ENCODE measurements at places on chromosomes 11 and 22.

DNA sequence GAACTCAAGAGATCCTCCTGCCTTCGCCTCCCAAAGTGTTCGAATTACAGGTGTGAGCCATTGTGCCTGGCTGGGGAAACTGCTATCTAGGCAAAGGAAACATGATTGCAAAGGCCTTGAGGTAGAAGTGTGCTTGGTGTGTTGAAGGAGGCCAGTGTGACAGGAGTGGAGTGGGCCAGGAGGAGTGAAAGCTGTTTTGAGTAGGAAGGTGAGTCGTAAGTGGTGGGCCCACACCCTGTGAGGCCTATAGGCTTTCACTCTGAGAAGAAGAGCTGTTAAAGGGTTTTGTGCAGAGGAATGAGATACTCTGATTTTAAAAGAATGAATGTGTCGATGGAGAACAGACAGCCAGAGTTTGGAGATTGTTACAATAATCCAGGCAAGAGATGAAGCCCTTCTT lies 43.4 kb downstream of the WEE1 start:
- DNase-seq: no peak

- DNase-seq: no peak
Observed at GRCh38 chr11:76781046-76781801, 1.9 kb upstream of the TSKU start.

GRCh38 chr11:47391711-47392432 lies 13.5 kb upstream of the SPI1 start:
- DNase-seq: no peak

DNA sequence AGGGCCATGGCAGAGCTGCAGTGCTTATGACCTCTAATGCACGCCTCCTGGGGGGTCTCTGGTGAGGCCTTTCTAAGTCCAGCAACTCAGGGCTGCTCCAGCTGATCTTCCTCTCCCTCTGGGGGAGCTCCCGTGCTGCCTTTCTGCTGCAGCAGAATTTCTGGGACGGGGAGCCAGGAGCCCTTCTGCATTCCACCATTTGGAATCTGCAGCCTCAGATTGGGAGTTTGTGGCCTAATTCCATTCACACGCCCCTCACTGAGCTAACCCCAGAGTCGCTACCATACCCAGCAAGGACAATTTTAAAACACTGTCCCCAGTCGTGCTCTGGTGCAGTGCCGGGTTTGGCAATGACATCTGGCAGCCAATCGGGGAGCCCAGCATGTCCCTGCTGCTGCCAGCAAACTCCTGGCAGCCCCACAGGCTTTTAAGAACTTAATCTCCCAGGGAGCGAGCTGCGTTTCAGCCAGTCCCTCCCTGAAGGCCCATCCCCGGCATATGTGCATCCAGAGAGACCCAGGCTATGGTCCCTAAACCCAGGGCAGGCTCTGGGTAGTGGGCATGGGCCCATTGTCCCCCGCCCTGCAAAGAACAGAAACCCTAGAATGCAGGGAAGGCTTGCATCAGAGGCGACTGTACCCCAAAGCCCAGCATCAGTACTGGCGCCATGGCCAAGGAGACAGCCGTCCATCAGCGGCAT lies 4.7 kb downstream of the SHANK2 start:
- no peak for DNase-seq

GRCh38 chr22:45420539-45420938 lies 7.0 kb downstream of the RIBC2 start:
- DNase-seq: no peak

- DNase-seq: peak; percentile 43
Observed at GRCh38 chr22:20268279-20269012, at the start of gene RTN4R. Gene RTN4R (minus strand): TSS chr22:20268318. CDS start chr22:20268092, 226 bp downstream.

DNA sequence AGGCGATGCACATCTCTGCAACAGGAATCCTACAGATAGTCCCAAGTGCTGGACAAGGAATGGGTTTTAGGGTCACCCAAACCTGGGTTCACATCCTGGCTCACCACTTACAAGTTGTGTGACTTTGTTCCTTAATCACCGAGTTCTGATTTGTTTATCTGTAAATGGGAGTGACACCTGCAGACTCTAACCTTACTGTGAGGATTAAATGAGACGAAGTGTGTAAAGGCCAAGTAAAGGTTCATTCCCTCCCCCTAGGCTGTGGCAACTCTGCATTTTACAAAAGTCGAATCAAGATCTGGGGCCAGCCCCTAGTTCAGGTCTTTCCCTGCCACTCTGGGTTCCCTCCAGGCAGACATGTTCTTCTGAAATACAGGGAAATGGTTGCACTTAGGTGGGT lies 34.9 kb downstream of the SERPINH1 start:
- no peak for DNase-seq

DNA sequence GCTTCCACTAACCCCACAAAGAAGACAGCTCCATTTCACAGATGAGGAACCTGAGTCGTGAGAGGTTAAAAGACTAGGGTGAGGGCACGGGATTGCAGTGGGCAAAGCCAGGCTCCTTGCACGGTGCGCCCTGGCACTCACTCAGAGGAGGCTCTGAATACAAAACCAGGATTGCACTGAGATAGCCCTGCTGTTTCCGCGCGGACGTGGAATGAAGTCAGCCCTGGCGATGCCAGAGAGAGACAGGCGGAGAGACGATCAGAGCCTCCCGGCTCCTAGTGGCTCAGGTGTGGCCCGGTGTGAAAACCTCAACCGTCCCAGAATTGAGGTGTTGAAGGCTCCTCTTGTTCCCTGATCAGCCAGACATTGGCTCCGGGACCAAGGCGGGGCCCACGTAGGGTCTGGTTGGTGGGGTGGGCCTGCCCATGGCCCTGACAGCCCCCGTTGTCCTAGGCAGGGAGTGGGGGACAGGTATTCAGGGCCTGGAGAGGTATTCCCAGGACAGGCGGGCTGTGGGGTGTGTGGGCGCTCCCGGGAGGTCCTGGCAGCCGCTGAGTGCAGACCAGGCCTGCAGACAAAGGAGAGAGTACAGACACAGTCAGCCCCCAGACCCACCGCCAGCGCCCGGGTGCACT lies 43.1 kb upstream of the LINC01488 start:
- DNase-seq: no peak

- DNase-seq: no peak
Observed at GRCh38 chr22:24181088-24181995, at the start of gene SUSD2. Gene SUSD2 (plus strand): TSS chr22:24181487. CDS start chr22:24181520, 33 bp downstream.

DNA sequence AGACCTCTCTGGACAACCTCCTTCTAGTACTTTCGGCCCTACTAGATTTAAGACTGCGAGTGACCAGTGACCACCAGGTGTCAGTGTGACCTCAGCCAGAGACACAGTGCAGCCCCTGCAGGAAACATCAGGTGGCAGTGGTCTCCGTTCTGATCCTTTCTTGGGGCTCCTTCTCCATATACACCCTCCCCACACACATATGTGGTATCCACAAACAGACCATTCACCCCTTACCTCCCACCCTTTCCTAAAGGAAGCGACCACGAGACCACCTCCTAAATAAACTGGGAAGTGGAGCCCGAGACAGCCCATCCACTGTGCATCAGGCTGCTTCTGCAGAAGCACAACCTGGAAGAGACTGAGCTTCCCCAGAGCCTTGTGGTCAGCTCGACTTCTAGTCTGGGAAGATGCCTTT lies 38.5 kb upstream of the CYP2D6 start:
- peak; percentile 73 for DNase-seq

- no peak for DNase-seq
Observed at GRCh38 chr11:117186431-117186761, 7.9 kb downstream of the SIDT2 start.

GRCh38 chr11:128200467-128200866 lies 386.9 kb downstream of the ETS1 start:
- DNase-seq: no peak

DNA sequence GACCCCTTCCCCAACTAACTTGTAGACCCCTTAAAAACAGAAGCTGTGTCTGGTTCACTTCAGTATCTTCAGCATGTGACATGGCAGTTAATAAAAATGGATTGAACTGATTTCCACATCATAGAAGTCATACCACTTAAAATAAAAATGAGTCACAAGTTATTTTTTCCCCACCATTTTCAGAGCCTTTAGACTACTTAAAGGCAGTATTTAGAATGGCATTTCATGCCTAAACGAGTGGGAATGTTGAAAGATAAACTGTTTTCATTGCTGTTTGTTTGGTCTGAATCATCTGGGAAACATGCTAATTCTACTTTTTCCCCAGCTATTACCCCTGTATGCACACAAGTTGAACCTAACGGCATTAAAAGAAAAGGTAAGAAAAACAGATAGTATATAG lies 324.0 kb downstream of the RAB38 start:
- DNase-seq: no peak

All from CD4-positive, alpha-beta T cell treated with Interleukin-15 for 4 hours (primary cell).